ENCODE measurements at places on chromosomes 16 and 17.
A peak's percentile ranks its signal among the peaks of the same experiment; 100 is the strongest.

DNA sequence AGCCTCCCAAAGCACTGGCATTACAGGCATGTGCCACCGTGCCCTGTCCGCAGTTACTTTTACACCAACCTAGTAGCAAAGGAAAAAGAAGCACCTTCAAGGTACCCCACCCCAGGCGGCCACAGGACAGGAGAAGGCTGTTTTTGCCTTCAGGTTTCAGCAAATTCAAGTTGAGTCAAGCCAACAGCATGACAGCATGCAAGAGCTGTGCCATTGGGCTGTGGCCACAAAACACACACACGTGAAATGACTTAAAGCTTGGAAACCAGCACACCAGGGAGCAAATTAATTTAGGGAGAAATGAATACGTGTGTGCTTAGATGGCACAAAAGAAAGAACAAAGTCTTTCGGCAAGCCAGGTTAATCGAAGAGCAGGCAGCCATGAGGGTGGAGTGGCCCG is 39.7 kb downstream of the ERCC4 start:
- no peak for DNase-seq

DNA sequence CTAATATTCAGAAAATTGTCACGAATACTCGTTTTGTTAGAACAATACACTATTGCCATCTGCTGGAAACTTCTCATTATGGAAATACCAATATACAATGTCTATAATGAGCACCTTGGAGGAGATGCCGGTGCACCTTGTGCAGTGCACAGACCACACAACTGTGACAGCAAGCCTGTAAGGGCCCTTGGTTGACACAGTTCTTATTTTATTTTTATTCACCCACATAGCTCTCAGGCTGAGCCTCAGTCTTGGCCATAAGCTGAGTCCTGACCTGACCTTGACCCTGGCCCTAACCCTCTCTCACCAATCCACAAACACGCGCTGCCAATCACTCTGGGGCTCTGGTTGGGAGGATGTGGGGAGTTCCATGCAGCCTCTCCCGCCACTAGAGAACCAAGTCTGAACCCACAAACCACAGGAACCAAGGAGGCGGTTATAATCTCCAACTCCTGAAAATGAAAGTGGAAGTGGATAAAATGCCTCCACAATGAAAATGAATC is 7.6 kb downstream of the AIPL1 start:
- DNase-seq = peak; percentile 11

GRCh38 chr17:80790981-80791742 is 200.5 kb upstream of the CHMP6 start:
- no peak for DNase-seq

DNA sequence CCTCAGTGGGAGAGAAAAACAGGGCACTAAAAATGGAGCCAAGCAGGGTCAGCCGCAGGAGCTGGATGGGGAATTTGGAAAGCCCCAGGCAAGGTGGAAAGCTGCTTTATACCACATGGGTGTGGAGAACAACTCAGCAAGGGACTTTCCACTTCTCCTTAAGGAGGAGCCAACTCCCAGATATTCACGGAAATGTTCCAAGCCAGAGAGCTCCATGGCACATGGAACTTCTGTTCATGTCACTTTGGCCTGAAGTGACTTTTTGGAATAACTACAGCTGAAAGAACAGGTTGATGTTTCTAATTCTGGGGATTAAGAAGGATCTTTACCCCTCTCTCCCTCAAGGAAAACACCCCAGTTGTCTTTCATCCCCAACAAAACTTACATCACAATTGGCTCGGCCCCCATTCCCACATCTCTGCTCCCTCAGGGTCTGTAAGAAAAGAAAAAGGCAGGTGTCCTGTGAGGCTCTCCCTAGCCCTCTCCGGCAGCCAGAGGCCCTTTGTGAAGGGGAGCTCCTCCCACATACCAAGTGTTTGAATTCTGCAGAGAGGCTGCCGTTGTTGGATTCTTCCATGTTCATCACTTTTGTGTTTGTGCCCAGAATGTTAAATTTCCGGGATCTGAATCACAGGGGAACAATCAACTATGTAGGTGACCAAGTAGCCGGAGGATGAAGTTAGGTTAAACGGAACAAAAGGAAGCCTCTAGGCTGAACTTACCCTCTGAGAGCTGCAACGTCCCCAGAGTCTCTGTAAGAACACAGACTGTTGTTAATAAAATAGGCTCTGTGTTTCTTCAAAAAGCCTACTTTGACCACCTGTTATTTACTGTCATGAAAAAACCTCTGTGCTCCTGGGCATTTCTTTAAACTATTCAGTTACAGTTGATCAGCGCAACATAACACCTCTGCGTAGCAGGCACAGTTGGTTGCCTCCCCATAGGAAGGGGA is 41.0 kb downstream of the STAT5A start:
- DNase-seq = no peak

DNA sequence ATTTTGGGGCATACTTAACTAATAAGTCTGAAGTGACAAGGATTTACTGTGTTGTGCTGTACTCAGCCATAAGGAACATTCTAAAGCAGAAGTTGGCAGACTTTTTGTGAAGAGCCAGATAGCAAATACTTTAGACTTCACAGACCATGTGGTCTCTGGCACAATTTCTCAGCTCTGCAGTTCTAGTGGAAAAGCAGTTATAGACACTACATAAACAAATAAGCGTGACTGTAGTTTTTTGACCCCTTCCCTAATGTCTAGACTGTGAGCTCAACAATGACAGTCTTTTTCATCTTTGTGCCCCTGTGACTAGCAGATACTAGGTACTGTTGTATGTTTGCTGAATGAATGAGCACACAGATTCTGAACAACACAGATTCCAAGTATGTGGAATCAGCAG is 4.9 kb downstream of the RPAIN start:
- no peak for DNase-seq

DNA sequence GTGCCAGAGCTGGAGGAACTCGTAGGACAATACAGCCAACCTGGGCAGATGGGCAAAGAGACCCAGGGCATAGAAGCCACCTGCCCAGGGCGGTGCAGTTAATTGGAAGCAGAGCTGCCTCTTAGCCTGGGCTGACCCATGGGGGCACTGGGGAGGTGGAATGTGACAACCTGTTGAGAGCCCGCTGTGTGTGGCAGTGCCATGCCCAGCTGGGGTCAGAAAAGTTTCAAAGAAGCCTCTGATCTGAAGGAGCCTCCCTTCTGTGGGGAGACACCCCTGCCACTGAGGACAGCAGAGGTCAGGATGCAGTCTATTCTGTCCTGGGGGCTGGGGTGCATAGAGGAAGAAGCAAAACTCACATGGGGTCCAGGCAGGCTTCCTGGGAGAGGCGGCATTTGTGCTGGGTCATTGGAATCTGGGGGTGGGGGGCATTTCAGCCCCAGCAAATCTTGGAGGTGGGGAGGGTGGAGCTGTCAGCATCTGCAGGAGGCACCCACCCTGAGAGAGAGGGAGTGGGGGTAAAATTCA is 176.1 kb upstream of the CIBAR2 start:
- DNase-seq = no peak

- DNase-seq = no peak
Observed at GRCh38 chr16:67396159-67397035, 3.1 kb upstream of the TPPP3 start.

DNA sequence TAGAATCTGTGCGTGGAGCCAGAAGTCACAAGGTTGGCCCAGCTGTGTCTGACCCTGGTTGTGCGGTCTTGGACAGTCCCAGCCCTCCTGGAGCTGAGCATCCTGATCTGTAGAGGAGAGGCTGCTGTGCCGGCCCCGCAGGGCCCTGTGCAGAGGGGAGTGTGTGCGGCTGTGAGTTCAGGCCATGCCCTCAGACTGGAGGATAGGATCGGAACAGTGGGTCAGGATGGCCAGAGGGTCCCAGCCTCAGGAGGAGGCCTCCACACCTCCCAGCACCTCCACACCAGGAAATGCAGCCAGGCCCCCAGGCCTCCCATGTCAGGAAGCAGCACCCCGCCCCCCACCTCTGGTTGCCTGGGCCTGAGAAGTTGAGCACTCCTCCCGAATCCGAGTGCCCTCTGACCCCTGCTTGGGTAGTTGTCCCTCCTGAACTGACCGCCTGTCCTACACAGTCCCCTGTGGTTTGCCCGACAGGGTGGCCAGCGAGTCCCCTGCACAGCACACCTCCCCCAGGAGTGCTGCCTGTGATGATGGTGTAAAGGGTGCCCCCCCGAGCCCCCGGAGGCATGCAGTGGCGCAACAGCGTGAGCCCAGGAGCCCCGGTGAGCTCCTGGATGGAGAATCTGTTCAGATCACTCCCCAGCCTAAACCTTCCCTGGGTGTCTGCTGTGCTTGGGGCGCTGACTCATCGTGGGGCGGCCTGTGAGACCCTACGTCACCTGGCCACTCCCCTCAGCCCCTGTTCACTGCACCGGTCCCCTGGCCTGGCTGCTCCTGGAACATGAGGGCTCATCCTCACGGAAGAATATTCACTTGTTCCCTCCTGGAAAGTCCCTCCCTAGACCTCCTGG is 285.2 kb downstream of the SEC14L1 start:
- peak; percentile 26 for DNase-seq

- DNase-seq = no peak
Observed at GRCh38 chr16:77877712-77878347, 89.5 kb downstream of the VAT1L start.

GRCh38 chr17:82795615-82796014 is 43.8 kb downstream of the TBCD start:
- DNase-seq = no peak

DNA sequence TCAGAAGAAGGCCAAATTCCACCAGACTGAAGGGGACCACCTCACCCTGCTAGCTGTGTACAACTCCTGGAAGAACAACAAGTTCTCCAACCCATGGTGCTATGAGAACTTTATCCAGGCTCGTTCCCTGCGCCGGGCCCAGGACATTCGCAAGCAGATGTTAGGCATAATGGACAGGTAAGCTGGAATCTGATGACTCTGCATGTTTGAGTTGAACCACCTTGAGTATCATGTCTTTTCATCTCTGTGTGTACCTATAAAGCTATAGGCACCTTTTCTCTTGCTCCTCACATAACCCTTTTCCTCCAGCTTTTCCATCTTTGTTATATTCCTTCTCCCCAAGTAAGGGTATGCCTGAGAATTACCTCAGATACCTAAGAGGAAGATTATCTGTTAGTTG is 24.8 kb downstream of the ETV4 start:
- DNase-seq = no peak

DNA sequence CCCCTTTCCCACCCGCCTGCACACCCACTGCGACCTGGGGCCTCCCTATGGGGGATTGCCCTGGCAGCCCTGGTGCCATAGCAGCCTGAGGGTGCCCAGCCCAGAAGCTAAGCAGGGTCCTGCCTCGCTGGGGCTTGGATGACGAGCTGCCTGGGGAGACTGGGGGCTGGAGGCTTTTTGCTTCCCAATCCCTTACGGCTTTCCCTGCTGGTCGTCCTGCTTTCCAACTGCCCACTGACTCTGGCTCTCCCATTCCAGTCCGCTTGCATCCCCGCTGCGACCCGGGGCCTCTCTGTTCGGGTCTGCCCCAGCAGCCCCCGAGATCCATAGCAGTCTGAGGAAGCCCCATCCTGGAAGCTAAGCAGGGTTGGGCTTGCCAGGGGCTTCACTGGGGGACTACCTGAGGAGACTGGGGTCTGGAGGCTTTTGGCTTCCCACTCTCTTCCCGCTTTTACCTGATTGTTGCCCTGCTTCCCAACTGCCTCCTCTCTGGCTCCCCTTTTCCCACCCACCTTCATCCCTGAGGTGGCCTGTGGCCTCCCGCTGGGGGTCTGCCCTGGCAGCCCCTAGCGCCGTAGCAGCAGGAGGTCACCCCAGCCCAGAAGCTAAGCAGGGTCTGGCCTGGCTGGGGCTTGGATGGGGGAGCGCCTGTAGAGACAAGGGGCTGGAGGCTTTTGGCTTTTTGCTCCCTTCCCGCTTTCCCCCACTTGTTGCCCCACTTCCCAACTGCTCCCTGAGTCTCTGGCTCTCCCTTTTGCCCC is 2292.8 kb downstream of the TP53TG3F start:
- DNase-seq = no peak

DNA sequence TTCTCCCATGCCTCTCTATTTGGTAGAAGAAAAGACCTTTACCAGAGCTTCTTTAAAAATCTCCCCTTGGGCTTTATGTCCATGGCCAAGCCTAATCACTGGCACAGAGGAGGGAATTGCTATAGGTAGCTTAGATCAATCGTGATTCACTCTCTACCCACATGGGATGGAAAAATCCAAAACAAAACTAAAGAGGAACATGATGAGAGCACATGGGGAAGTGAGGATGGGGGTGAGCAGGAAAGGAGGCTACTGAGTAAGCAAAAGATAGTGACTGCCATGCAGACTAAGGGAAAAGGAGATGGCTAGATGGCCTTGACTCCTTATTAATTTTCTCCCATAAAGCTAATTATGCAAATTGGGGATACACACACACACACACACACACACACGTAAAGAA is 201.2 kb downstream of the HS3ST3A1 start:
- no peak for DNase-seq

GRCh38 chr17:81230043-81230820 is 7.5 kb upstream of the CEP131 start:
- DNase-seq = no peak

GRCh38 chr16:65312071-65312470 is 190.2 kb upstream of the CDH11 start:
- DNase-seq = no peak

GRCh38 chr17:68707031-68707430 is 105.9 kb upstream of the FAM20A start:
- no peak for DNase-seq

DNA sequence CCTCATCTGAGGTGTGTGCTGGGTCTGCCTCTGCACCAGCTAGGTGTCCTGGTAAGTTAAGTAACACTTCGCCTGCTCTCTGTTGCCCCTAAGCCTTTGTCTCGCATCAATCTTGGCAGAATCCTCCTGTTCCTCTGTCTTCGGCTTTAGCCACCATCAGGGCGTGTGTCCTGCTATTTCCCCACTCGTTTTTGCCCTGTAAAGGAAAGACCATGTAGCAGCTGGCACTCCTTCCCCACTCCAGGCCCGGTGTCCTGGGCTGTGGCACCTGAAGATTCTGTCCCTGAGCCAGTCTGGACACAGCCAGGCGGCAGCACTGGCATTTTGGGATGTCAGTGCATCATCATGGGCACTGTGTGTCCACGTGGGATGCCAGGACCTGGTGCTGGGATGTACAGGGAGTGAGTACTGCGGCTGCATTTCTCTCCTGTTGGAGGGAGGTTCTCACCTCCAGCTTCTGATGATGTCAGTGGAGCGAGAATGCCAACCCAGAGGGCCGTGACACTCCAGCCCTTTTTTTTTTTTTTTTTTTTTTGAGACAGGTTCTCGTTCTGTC is 26.2 kb upstream of the FOXK2 start:
- DNase-seq = no peak

GRCh38 chr16:2486645-2487516 is 12.0 kb downstream of the TBC1D24 start:
- peak; percentile 71 for DNase-seq
